A172 (cell line): ENCODE measurements at places on chromosomes 1 and 21.
A peak's percentile ranks its signal among the peaks of the same experiment; 100 is the strongest.

DNA sequence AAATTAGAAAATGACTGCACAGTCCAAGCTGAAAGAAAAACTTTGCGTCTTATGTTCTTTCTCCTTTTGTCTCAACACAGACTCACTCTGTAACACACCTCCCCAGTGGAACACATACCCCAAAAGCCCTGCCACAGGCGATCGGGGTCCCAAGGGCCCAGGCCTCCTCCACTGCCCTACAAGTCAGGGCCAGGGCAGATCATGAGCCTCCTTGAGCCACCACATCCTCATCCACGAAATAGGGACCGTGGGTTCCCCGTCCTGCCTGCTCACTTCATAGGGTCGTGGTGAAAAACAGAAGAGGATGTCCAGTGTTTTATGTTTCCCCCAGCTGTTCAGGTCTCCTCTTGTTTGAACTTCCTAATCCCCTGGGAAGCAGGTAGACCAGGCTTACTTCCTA is 116.7 kb downstream of the KCNN3 start:
- no peak for DNase-seq

- DNase-seq, result peak; percentile 97
Measured at GRCh38 chr21:37435120-37435519, 68.5 kb downstream of the DYRK1A start.

GRCh38 chr1:166590161-166590560 is 249.1 kb upstream of the POGK start:
- no peak for DNase-seq

DNA sequence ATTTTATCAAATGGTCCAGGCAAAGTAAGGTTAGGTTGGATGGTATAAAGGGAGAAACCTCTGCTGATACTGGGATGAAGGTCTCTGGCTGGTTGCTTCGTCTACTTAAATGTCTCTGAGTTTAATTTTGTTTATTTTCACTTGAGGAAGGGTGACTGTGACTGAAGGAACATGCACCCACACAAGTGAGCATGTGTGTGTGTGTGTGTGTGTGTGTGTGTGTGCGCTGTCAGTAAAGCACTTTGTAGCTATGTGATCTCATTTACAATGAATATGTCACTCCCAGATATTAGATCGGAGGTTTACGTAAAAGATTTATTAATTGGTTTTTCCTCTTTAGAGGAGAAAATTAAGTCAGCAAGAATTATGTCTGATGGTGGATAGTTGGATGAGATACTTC is 4.4 kb downstream of the FOXD2 start:
- no peak for DNase-seq

GRCh38 chr1:12056331-12056841 is 6.7 kb upstream of the TNFRSF8 start:
- DNase-seq, result no peak
